Thyroid gland (tissue), 4 donors: ENCODE measurements at places on chromosomes 13 and 19. TPM values are rescaled to one million over a fixed set of nuclear protein-coding genes. Genes with fewer than 3 reads are reported as not detected.

Gene KIR2DL1
- total RNA-seq = not detected

Gene SBSN
- total RNA-seq = not detected

Gene ZNF709
- 9.4 TPM for total RNA-seq

DNA sequence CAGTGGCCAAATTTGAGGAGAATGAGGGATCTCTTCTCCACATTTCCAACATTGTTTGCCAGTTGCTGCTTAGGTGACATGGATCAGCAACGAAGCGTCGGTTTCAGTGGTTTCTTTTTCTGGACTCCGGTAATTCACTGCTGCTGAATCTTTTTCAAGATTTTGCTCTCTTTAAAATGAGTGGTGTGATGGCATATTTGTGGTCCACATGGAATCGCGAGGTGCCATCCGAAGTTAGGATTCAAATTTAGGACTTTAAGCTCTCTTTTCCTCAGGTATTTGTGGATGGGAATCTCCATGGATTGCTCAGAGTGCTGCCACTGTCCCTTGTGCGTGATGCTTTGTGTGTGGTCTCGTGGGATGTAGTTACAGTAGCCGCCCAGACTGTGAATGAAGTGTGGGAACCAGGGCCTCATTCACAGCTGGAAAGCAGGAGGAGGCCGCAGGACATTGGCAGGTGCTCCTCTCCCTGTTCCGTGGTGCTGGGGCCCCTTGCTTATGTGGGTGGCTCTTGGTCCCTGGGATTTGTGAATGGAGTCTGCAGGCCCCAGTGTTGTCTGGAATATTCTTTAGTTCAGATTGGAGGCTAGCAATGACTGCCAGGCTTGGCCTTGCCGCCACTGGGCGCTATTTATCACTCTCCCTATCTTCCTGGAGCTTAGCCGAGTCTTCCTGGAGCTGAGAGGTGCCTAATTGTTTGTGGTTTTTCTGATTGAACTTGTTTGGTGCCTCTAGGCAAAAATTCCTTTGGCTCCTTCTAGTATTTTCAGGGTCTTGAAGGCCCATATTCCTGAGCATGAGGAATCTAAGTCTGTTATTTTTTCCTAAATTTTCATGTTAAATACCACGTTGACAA, 1.5 kb downstream of the ILF3 start:
- no peaks in the 10 kb centered on the region for H3K27me3 ChIP-seq
- no peak overlapping the region for H3K4me3 ChIP-seq
- H3K4me1 ChIP-seq = peaks cover 51% of the 10 kb centered on the region
- H3K36me3 ChIP-seq = no peaks in the 10 kb centered on the region
- peak overlapping the region; percentile 94 for H3K27ac ChIP-seq
